Activated CD8-positive, alpha-beta memory T cell treated with anti-CD3 and anti-CD28 coated beads for 1 hour (primary cell): ENCODE measurements at places on chromosomes 3 and 15.

- no peak for DNase-seq
These were observed 21.9 kb upstream of the ZBTB38 start for GRCh38 chr3:141346418-141346817.

- no peak for DNase-seq
These were observed 18.0 kb upstream of the CLEC3B start for GRCh38 chr3:45008117-45008516.

- no peak for DNase-seq
These were observed 16.9 kb upstream of the TSC22D2 start for GRCh38 chr3:150391161-150391560.

- DNase-seq: no peak
These were observed 86.6 kb downstream of the TOP2B start for GRCh38 chr3:25578059-25578458.

DNA sequence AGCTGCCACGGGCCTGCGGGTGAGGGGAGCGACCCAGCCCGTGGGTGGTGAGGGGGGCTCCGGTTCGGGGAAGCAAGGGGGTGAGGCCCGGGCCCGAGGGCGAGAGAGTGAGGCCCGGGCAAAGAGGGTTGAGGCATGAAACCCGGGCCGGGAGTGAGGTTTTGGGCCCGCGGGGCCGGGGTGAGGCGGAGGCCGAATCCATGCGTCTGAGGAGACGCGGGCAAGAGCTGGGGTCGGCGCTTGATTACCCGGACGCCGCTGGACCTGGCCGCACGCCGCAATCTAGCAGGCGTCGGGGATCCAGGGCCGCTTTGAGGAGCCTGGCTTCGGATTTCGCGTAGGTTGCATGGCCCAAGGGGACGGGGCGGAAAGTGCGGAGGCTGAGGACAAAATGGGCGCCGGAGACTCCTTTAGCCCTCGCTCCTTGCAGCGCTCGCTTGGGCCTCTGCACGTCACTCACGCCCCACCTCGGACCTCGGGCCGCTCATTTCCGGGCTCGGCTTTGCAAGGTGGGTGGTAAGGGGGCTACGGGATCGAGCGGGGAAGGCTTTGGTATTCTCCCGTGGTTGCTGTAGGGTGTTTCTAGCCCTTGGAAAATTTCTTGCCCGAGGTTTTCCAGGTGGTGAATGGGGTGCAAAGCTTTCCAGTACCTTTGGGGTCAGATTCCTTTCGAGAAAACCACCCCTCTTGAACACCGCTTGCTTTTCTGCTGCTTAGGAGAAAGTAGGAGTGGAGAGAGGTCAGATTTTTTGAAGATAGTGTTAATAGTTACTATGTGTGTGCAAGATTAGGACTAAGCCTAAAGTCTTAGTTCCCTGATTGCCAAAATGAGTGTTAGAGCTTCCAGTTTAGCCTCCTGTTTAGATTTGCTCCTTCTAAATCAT, 827 bp downstream of the SLC25A36 start:
- no peak for DNase-seq

DNA sequence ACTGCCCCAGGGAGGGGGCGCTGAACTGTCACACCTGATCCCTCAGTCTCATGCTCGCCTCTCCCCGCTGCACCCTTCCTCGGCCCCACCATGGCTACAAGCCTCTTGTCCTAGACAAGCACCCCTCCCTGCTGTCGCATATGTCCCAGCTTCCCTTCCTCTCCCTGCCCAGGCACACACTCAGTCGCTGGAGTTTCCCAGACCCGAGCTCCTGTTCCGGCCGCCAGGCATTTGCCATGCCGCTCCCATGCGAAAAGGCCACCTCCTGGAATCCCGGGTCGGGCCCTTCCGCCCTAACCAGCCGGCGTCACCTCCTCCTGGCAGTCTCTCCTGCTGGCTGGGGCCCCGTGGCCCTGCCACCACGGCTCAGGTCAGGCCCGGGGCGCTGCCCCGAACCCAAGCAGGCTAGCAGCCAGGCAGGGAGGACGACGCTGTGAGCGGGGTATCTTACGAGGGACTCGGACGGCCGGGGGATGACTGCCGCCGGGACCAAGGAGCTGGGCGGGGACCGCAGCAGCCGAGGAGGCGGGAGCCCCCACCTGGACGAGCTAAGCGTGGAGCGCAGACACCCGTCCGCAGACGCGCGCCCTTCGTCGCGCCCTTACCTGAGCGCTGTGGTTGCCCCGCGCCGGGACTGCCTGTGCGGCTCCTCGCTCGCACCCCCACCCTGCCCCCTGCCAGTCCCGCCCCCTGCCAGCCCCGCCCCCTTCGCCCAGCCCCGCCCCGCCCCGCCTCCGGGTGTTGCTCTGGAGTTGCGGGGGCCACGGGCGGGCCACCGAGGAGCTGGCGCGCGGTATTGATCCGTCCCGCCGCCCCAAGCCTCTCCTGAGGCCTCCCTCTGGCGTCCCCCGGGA, at the start of gene ALS2CL:
ALS2CL (minus strand) TSS at position 642 of the 854 bp plus-strand sequence. CDS start 4,239 bp downstream, outside the sequence.
- peak; percentile 60 for DNase-seq

- DNase-seq: no peak
These were observed 162.3 kb downstream of the PGPEP1L start for GRCh38 chr15:98845138-98845884.

GRCh38 chr3:54427501-54427900, 305.1 kb downstream of the CACNA2D3 start:
- DNase-seq: no peak

GRCh38 chr15:65920825-65921309, 51.6 kb downstream of the RAB11A start:
- no peak for DNase-seq

DNA sequence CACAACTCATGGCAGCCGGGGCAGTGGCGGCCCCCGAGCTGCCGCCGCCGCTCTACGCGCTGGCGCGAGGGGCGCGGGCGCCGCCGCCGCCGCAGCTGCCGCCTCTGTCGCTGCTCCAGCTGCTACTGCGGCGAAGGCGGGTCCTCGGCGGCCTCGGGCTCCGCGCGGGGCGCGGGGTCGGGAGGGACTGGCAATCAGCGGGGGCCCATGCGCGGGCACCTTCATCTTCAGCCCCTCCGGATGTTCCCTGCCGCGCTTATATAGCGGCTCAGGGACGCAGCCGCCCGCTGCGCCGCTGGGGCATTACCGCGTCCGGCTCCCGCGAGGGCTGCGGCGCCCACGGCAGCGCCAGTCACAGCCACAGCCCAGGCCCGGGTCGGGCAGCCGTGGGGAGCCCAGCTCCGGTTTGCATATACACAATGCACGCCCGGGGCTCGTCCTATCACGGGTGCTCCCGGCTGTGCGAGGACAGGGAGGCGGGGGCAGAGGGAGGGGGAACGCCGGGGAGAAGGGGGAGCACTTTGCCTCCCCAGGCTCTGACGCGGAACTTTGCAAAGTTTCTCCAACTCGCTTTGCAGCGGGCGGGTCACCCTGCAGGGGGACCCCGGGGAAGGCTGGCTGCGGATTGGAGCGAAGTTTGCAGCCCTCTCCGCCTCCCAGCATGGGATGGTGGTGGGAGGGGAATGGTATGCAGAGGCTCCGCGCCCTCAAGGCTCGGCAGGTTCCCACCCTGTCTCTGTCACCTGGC, at the start of gene VGLL3:
VGLL3 (minus strand) TSS at position 416 of the 748 bp plus-strand sequence; CDS start at position 10, 406 bp downstream.
- no peak for DNase-seq

DNA sequence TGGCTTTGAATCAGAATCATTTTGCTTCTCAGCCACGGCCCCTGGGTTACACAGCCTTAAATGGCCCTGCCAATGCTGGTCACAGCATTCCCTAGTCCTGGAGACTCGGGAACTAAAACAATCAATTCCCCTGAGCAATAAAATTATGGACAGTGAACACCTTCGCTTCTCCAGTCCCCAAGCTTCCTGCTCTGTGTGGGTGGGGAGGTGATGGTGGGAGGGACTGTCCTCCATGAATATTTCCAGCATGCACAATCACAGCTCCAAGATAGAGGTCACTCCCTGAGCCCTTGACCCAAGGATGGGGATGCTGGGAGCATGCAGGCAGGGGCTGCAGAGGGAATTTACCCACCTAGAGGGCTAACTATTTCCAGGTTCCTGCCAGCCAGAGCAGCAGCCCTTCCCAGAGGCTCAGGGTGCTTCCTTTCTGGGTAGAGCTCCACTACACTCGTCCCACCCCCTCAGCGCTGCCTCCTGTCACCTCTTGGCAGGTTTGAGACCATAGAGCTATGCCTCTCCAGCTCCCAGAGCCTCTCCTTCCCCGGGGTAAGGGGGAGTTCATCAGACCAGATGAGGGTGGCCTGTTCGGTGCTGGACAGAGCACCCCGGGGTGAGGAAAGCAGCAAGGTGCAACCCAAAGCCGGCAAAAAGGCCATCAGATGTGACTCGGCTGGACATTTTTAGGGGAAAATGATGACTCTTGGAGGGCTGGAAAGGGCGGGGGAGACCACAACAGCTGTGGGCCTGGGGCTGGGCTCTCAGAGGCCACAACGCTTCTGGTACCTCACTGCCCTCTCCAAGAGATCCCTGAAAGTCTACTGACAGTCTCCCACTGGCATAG, 14.5 kb upstream of the CCDC33 start:
- DNase-seq: no peak

DNA sequence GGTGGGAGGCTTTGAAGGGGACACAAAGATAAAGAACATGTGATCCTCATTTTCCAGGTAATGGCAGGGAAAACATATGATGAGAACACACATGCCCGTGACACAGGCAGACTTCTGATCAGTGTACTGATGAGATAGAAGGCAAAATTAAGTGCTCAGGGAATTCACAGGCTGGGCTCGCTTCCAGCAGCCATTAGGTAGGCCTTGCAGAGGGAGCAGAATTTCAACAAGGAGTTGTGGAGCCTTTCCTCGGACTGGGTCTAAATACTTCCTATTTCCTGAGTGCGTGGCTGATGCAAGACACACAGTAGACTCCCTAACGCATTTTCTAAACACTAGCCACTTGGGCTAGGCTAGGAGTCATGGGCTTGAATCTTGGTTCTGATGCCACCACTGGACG, 74.0 kb upstream of the ETV5 start:
- DNase-seq: no peak

DNA sequence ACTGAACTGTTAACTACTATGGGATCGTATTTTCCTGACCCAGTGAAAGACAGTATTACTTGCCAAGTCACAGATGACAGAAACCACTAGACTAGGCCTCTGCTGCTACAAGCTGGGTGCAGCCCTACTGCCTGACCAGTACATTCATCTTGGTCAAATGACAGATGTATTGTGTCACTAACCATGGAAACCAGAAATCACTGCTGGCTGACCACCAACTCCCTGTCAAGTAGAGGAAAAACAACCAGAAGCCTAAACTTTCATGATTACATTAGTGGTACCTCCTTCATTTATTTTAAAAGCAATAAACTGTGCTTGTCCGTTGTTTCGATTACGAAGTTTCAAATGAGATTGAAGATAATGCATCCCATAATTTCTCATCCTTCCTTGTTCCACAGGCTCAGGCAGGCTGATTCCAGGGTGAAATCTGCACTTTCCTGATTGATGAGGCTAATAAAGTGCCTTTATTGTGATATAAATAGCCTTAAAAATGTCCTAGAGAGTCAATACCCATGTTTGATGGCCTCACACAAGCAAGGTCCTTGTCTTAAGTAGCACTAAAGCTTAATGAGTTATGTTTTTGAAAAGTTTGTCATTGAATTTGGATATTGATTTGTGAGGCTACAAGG, 309.7 kb downstream of the LSAMP start:
- no peak for DNase-seq

- DNase-seq: no peak
These were observed 42.2 kb downstream of the ILDR1 start for GRCh38 chr3:121979734-121980449.

GRCh38 chr3:146159616-146160320, 1.2 kb downstream of the PLOD2 start:
- DNase-seq: no peak

DNA sequence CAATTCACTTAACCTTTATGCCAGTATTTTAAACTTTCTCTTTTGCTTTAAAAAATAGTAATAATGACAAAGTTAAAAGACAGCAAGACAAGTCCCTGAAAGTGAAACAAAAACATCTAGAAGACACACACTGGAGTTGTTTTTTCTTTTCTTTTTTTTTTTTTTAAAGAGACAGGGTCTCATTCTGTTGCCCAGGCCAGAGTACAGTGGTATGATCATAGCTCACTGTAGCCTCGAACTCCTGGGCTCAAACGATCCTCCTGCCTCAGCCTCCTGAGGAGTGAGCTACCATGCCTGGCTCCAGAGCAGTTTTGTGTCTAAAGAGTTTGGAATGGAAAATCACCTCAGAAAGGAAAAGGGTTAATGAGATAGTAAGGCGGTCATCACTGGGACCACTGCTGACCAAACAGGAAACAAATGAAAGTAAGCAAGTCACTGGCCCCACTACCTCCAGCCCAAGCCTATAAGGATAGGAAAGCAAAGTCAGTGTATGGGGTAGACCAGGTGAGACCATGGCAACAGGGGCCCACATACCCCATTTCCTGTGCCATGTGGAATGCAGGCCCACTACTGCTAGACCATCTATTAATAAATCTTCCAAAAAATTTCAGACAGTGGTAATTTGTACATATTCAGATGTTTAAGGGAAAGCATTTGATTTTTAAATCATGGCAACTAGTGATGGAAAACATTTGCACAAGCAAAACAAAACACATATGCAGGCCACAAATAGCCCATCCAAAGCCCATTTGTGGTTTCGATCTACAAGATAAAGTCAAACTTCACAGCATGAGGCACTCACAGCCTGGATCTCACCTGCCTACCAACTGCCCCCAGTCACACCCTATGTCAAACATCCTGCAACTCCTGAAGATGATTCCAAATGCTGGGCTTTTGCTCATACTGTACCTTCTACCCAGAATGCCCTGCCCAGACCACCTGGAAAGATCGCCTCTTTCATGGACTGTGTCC, 62.6 kb downstream of the OSBPL10 start:
- DNase-seq: no peak

- peak; percentile 3 for DNase-seq
These were observed 78.5 kb upstream of the FAM174B start for GRCh38 chr15:92733934-92734521.

- DNase-seq: peak; percentile 4
These were observed 25.2 kb downstream of the SNAPC5 start for GRCh38 chr15:66472176-66472999.

GRCh38 chr3:121957674-121958415, 63.6 kb downstream of the SLC15A2 start:
- no peak for DNase-seq

DNA sequence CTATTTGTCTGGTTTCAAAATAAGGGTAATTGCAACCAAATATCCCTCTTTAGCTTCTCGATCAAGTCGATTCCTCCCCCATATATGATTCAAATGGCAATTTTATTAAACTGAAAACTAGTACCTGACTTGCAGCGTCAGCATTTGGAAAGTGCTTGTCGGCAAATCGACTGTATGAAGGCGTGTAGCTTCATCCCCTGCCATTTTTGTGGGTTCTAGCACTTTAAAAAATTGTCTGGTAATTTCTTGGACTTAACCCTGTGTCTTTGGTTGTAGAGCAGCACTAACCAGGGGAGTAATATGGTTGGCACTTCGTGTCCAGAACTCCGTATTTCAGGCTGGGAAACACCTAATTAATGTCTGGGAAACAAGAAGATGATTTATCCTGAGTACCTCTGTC, 573 bp downstream of the MME start:
- DNase-seq: no peak

GRCh38 chr3:139953131-139953910, 18.3 kb downstream of the CLSTN2 start:
- no peak for DNase-seq

DNA sequence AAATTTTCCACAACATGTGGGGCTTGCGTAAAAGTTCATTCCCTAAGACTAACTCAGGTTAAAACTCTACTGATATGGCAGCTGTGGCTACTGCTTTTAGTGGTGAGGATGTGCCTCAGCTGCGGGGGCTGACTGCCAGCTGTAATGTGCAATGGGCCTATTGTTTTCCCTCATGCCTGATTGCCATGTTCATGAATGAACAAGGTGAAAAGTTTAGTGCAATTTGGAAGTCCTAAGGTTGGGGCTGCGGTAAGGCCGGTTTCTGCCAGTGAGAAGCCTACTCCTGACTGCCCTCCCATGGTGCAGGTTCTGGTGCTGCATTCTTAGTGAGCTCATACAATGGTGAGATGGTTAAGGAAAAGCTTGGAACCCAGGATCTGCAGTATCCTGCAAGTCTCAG, 10.9 kb upstream of the ALDH1L1 start:
- no peak for DNase-seq
